Epithelial cell of prostate (primary cell): ENCODE measurements at places on chromosomes 4 and X.
A peak's percentile ranks its signal among the peaks of the same experiment; 100 is the strongest.

DNA sequence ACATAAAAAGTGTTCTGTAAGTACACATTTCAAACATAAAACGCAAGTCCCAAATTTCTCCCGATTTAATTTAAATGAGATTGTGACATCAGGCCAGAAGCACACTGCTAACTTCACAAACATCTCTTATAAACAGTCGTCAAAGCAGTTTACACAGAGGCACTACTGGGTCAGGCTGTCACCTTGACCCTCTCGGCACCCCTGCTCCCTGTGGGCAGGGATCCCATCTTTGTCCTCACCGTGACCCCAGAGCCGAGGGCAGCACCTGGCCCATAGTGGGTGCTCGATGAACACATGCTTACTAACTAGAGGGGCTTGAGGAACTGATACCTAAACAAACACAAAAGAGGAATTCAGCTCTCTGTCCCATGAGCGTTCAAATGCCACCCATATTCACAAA, 22.2 kb downstream of the QDPR start:
- no peak for DNase-seq

- no peak for DNase-seq
Measured at GRCh38 chr4:1846580-1846979, 9.4 kb downstream of the LETM1 start.

DNA sequence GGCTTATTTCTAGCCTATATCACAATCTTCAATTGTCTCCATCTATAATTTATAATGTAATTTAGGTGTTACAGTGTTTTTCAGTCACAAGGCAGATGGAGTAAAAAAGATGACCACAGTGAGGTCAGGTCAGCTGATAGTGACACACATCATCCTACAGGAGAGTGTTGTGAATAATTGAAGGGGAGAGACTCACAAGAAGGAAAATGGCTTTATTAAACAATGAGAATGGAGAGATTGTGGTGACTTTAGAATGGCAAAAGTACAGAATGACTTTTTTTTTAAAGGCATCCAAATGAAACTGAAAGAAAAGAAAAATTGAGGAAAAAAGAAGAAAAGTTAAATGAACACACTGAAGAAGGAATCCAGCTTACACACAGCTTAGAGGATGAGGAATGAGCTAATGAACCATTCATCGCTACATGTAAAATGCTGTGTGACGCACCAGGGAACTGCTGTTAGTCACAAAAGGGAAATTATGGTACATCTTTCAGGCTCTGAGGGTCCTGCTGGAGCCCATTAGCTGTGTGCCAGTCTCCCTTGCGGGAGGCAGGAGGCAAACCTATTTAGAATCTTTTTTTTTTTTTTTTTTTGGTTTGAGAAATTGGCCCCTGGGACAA, 56.6 kb downstream of the SPRY1 start:
- no peak for DNase-seq

GRCh38 chr4:2433609-2434350, 15.0 kb downstream of the CFAP99 start:
- no peak for DNase-seq

GRCh38 chr4:116881077-116881476, 204.3 kb downstream of the TRAM1L1 start:
- no peak for DNase-seq

DNA sequence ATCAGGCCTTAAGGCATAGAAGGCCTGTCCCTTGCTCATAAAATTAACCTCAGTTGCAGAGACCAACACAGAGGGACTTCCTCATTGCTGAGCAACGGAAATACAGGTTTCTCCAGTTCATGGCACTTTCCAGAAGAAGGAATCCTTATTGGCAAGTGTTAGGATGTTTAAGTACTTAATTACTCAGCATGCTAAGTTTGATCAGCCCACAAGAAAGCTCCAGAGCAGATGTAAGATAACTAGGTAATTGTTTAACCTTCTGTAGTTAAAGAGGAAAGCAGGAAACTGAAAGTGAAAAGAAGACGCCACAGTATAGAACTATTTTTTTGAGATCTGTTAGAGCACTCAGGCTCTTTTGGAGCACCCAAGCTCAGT, 33.5 kb downstream of the SMS start:
- DNase-seq: peak; percentile 79

- no peak for DNase-seq
Measured at GRCh38 chrX:148120151-148120550, 139.0 kb downstream of the FMR1NB start.

- DNase-seq: peak; percentile 10
Measured at GRCh38 chr4:165839615-165840333, 33.3 kb upstream of the TLL1 start.

- DNase-seq: no peak
Measured at GRCh38 chr4:16785793-16786527, 112.5 kb downstream of the LDB2 start.

DNA sequence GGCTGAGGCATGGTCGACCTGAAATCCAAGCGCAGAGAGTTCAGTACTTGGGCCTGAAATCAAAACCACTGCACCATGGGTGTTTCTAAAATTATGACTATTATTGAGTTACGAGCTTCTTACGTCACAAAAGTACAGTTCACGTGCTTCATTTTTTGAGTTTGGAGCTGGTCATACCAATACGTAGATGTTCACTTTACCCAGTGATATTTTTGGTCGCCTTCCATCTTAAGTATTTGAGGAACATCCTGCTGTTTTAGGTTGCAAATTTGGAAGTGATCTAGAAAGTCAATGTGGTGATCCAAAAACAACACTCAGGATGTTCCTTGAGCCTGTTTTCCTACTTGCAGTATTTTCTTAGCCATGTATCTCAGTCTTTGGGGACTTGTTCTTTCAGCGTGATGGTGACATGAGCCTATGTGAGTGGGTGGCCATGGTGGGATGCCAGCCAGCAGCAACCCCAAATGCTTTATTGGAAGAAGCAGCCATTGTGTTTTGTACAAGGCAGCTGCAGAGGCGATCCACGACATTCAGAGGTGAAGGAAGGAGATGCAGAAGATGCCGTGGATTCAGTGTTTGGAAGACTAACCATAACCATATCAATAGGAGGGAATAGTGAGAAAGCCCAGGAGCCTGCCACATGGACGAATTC, 28.7 kb downstream of the LDB2 start:
- no peak for DNase-seq

DNA sequence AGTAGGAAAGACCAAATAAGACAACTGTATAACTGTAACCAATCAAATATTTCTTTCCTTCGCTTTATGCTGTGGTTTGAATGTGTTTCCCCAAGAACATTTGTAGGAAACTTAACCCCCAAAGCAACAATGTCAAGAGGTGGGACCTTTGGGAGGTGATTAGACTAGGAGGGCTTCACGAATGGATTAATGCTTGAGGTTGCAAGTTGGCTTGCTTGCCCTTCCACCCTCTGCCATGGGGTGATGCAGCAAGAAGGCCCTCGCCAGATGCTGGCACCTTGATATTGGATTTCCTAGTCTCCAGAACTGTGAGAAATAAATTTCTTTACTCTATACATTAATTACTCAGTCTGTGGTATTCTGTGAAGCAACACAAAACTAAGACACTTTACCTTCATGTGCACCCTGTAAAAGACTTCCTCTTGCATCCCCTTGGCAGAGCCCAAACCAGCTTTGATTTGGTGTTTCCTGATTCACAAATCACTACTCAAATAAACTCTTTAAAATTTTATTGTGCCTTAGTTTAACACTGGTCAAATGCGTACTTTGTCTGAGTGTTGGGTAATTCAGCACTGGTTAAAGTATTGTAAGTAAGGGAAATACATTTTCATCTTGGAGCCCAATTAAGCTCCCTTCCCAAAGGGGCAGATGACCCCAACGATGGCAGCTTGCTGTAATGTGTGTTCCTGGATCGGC, 59.9 kb downstream of the COQ2 start:
- DNase-seq: no peak

- peak; percentile 50 for DNase-seq
Measured at GRCh38 chrX:150731795-150732194, 38.6 kb downstream of the MTMR1 start.

GRCh38 chrX:42978655-42979379, 200.9 kb upstream of the PPP1R2C start:
- DNase-seq: no peak

GRCh38 chrX:38335382-38335781, 8.1 kb upstream of the RPGR start:
- no peak for DNase-seq

DNA sequence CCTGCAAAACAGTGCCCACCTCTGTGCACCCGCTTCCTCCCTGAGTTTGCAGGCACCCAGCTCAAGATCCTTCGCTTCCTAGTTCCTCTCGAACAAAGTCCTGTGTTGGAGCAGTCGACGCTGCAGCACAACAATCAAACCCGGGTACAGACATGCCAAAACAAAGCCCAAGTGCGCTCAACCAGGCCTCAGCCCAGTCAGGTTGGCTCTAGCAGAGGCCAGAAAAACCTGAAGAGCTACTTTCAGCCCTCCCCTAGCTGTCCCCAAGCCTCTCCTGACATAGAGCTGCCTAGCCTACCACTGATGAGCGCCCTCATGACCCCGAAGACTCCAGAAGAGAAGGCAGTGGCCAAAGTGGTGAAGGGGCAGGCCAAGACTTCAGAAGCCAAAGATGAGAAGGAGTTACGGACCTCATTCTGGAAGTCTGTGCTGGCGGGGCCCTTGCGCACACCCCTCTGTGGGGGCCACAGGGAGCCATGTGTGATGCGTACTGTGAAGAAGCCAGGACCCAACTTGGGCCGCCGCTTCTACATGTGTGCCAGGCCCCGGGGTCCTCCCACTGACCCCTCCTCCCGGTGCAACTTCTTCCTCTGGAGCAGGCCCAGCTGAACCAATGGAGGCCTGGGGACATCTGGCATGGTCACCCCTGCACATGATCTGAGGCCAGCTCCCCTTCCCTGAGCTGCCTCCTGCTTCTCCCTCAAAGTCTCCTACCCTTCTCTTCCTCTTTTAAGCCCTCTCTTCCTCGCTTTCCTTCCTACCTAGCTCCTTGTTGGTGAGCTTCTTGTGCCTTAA, 6.9 kb downstream of the APEX2 start:
- DNase-seq: no peak

GRCh38 chr4:23969635-23970145, 79.8 kb upstream of the PPARGC1A start:
- no peak for DNase-seq

- DNase-seq: no peak
Measured at GRCh38 chr4:186008057-186008456, 60.9 kb upstream of the TLR3 start.
